ENCODE measurements at places on chromosomes 2 and 18.
A peak's percentile ranks its signal among the peaks of the same experiment; 100 is the strongest.

- DNase-seq: no peak
These were observed 351.4 kb upstream of the CDH20 start for GRCh38 chr18:60981682-60982328.

DNA sequence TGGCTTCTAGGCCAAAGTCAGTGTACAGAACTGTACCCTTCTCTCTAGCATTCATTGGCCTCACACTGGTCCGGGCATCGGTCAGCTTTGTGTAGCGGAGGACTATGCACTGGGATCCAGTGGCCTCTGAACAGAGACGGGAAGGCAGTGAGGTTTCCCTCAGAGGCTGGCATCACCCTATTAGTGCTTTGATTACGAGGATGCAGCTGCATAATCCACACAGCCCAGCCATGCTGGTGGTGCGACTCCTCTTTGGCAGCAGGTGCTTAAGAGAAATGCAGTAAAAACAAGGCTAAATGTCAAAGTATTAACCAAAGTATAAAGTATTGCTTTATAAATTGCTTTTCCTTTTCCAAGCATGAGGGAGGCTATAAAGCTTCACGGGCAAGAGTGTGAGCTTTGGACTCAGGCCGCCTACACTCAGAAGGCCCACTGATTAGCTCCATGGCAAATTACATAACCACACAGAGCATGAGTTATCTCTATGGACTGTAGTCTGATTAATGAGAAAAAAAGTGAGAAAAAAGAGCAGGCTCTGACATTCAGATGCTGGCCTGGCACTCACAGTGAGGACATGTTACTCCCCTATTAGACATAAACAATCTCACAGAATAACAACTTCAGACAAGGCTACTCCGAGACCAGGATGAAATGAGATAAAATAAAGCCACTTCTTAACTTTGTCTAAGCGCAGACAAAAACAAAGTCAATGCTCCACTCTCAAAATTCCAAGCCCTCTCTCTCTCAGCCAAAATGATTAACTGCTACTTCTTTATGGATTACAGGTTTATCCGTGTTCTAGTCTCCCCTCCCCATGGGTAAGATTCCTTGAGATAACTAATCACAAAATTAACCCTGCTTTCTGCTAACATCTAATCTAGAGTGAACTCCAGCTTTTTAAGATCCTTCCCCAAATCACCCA, 6.4 kb upstream of the CRYGC start:
- DNase-seq: no peak

DNA sequence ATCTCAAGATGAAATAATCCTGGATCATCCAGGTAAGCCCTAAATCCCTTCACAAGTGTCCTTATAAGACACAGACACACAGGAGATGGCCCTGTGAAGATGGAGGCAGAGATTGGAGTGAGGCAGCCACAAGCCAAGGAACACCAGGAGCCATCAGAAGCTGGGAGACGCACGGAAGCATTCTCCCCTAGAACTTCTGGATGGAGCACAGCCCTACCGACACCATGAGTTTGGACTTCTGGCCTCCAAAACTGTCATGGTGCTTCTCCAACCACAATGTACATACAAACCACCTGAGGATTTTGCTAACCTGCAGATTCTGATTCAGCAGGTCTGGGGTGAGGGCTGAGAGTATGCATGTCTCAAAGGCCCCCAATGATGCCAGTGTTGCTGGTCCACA, 42.5 kb downstream of the ADD2 start:
- no peak for DNase-seq

DNA sequence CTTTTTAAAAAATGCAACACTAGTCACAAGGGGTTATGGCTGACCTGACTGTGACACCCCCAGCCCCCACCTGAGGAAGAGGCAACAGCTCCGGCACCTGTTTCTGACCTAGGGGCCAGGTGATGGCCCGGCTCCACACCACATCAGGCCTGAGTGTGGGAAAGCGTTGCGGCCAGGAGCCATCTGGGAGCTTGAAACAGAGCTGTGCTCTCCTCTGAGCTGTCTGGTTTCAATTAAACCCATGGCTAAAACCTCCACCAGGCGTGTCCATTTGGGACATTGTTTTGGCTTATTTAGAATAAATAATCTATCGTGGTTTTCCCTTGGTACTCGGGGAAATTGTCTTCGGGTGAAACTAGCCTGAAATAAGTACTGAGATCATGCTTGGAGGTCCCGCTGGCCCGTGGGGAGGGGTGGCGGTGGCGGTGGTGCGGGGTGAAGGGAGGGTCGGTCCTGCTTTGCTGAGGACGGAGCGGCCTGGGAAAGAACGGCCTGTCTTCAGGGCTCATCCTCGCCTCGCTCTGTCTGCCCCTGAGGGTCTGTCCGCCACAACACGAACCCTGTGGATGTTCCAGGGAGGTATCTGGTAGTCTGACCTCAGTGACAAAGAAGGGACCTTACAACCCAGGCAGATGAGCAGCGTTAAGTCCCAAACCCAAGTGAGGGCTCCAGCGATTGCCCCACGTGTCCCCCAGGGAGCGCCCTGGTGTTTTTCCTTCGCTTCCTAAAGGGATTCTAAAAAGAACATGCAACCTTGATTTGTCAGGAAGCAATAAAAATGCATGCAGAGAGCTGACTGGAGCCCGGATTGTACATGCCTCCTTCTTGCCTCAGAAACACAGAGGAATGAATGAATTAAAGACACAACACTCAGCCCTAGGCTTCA, 58.7 kb downstream of the IL1RL2 start:
- DNase-seq: no peak

DNA sequence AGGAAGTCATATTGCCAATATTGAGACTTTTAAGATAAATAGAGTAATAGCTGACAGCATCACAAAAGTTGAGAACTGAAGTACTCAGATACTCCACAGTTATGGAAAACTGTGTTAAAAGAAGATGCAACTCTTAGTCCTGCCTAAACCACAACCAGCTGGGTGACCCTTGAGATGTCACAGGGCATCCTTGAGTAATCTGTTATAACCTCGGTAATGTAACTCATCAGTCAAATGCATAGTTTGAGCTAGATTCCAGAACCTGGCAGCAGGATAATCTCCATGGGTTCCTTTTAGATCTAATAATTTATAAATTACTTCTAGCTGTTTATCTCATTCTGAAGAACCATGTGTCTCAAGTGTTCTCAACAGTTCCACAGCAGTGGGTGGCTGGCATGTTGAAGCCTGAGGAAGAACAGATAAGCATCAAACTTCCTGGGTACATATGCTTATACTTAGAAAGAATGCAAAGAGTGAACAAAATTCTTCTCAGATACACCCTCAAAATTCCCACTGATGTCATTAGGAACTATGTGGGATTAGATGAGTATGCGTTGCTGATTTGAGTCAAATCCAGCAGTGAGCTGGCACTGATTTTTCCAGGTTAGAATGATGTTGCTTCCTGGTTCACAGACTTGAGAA, 304.1 kb upstream of the ERBB4 start:
- DNase-seq: no peak

DNA sequence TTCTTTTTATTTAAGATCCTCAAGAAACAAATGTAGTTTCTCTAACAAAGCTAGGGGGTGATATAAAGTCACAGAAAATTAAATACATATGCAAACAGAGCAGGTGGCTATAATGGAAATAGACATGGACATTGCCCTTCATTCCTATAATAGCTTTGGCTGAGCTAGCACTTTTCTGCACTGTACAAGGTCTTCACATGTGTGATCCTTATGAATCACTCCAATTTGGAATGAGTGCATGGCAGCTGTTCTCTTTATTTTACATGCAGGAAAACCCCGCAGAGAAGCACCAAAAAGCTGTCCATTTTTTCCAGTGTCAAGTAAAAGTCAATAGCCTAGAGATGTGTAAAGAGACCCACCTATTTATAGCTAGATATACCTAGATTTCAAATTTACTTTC, 747.4 kb upstream of the SLC8A1 start:
- no peak for DNase-seq

DNA sequence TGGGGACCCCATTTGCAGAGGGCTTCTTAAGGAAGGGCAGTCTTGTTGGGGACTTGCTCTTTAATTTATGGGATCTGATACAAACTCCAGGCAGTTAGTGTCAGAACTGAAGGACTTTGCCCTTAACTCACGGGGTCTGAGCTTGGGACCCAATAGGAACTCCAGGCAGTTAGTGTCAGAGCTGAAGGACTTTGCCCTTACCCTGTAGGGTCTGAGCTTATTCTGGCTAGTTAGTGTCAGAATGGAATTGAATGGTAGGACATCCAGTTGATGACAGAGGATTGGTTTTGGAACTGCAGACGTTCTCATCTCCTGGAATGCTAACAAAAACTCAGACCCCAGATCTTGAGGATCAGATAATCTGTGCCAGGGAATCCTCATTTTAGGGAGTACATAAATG, 256.9 kb upstream of the COPS8 start:
- no peak for DNase-seq

- peak; percentile 19 for DNase-seq
These were observed 50.1 kb upstream of the ITM2C start for GRCh38 chr2:230814616-230815015.

GRCh38 chr18:9722691-9723090, 14.6 kb downstream of the RAB31 start:
- no peak for DNase-seq

DNA sequence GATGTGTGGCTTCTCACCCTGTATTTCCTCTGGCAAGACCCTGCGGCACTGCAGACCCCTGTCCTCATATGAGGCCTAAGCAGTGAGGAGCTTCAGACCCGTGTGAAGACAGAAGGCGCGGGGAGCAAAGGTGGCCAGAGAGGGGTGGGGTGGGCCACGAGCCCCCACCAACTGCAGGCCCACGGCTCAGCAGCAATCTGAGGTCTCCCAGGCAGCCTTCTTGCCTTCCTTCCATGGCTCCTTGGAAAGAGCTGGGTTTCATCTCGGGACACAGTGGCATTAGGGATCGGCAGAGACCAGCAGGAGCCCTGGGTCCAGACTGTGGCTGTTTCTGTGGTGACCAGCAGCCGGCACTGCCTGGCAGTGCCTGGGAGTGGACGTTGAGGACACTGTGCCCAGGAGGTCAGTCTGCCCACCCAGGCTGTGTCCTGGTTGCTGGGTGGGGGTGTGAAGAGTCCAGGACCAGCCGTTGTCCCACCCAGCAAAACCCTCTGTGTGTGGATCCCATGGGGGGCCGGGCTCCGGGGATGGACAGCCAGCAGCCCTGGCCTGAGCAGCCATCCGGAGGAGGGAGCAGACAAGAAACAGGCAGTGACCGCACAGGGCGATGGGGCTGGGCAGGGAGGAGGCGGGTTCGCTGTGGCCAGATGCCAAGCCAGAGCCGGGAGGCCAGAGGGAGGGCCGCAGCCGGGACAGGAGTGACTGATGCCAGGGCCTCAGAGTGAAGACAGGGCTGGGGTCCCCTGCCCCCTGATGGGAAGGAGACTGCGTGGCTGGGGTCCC, 73.8 kb downstream of the RRM2 start:
- no peak for DNase-seq

GRCh38 chr2:7083580-7084509, 166.6 kb downstream of the RNF144A start:
- DNase-seq: peak; percentile 24

GRCh38 chr2:85854897-85855296, 33.9 kb downstream of the ST3GAL5 start:
- DNase-seq: no peak

DNA sequence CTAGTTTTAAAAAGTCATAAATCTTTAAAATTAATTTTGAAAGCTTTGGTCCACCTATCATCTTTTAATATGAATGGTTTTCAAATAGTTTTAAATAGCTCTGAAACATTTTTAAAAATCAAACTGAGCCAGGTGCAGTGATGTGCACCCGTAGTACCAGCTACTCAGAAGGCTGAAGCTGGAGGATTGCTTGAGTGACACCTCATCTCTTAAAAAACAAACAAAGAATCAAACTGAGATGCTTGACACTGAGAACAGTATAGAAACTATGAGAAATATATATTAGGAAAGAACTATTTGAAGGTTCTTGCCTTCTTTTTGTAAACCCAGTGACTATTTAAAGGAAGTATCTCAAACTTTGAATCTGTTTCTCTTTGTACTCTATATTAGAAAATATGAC, 67.4 kb downstream of the BARD1 start:
- DNase-seq: no peak

DNA sequence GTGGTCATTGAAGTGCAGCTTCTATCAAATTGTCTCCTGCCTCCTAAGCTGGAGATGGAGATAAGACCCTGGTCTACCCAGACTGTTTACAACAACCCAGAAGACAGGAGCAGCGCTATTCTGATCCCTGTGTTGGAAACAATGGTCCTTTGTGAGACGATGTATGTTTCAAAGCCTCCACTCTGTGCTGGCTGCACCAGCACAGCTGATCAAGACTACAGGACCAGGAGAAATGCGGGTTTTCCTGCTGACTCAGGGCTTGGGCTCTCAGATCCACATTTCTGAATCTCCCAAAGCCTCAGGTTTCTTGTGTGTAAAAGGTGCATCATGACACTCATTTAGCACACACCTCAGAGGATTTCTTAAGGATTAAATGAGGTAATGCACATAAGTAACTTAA, 92.0 kb downstream of the POU3F3 start:
- DNase-seq: no peak

All from CD4-positive, alpha-beta T cell treated with Interleukin-21 for 1 hour (primary cell).